AG04449 (cell line): ENCODE measurements at places on chromosomes 4 and X.

- DNase-seq: peak; percentile 42
Measured at GRCh38 chr4:113539408-113539807, 222.1 kb downstream of the CAMK2D start.

- DNase-seq: no peak
Measured at GRCh38 chr4:56118845-56119244, 170.1 kb downstream of the CEP135 start.

DNA sequence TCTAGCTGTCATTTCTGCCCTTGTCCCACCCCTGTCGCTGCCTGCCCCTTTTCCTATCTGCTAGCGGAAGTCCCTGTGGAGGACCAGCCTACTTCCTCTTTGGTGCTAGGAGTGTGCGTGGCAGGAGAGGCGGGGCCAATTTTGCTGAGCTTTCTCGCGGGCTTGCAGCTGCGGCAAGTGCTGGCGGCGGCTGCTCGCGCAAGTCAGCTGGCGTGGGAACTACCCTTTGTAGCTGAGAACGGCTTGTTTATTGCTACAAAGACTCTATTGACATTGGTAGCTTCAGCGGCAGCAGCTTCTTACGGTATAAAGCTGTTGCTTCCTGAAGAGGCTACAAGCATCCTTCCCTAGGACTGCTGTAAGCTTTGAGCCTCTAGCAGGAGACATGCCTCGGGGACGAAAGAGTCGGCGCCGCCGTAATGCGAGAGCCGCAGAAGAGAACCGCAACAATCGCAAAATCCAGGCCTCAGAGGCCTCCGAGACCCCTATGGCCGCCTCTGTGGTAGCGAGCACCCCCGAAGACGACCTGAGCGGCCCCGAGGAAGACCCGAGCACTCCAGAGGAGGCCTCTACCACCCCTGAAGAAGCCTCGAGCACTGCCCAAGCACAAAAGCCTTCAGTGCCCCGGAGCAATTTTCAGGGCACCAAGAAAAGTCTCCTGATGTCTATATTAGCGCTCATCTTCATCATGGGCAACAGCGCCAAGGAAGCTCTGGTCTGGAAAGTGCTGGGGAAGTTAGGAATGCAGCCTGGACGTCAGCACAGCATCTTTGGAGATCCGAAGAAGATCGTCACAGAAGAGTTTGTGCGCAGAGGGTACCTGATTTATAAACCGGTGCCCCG, at the start of gene MAGEH1:
Gene MAGEH1 (plus strand): TSS at position 138 of the 843 bp plus-strand sequence. CDS start 248 bp downstream, at position 386.
- DNase-seq: peak; percentile 23

DNA sequence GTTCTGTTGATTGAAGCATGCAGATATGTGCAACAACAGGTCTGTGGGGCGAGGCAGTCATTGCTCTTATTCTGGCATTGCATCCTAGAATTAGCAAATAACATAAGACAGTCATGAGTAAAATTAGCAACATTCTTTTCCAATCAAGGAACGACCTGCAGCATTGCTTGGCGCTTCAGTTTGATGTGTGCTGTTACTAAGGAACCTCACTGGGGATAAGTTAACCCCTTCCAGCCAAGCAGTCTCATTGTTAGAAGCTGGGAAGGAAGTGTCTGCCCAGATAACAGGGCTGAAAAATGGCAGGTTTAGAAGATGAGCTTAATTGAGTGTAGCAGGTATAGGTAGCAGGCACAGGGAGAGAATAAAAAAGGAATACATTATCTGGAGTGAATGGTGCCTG, 55.4 kb downstream of the RBM46 start:
- no peak for DNase-seq

- DNase-seq: no peak
Measured at GRCh38 chrX:2548711-2549423, 48.1 kb upstream of the DHRSX start.

GRCh38 chr4:168197926-168198325, 105.6 kb downstream of the ANXA10 start:
- no peak for DNase-seq

- DNase-seq: no peak
Measured at GRCh38 chr4:177281351-177281909, 28.2 kb upstream of the NEIL3 start.

DNA sequence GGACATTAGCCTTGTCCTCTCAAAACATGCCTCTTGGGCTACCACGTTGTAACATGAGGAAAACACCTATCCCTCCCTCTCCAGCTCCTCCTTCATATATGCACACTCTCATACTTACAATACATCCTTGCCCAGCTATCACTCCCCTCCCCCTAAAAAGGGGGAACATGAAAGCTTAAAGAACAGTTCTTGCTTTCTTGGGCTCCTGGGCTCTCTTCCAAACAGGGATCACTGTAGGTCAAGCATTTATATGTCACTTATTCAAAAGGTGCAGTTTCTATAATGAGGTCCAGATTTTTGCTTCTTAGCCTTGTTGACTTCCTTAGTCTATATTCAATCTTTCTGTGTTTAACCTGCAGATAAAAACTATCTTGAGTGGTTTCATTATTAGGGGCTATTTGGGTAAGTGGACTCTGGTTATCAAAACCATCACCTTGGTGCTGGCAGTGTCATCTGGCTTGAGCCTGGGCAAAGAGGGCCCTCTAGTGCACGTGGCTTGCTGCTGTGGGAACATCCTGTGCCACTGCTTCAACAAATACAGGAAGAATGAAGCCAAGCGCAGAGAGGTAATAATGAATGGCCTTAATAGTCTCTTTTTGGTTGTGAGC, 119.4 kb downstream of the AKAP4 start:
- DNase-seq: no peak

GRCh38 chr4:79083406-79084010, 144.3 kb upstream of the PAQR3 start:
- DNase-seq: no peak

GRCh38 chr4:136390824-136391223, 1141.5 kb downstream of the PCDH18 start:
- no peak for DNase-seq

GRCh38 chrX:139052461-139052860, 340.9 kb upstream of the FGF13 start:
- DNase-seq: no peak

DNA sequence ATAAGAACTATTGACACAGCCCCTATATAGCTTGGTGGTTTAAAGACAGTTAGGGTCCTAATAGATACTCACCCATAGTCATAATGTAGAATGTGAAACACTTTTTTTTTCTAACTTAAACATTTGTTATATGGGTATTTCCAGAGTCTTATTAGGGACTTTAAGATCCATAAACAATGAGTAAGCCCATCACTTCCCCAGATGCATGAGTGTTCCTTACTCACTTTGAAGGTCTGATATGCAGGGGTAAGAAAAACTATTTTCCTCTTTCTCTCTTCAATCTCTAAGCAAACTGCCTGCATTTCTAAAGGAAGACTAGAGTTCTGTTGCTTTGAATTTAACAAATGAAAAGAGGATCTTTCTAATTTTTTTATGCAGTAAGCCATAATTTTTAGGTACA, 443.6 kb upstream of the PITX2 start:
- DNase-seq: peak; percentile 14

DNA sequence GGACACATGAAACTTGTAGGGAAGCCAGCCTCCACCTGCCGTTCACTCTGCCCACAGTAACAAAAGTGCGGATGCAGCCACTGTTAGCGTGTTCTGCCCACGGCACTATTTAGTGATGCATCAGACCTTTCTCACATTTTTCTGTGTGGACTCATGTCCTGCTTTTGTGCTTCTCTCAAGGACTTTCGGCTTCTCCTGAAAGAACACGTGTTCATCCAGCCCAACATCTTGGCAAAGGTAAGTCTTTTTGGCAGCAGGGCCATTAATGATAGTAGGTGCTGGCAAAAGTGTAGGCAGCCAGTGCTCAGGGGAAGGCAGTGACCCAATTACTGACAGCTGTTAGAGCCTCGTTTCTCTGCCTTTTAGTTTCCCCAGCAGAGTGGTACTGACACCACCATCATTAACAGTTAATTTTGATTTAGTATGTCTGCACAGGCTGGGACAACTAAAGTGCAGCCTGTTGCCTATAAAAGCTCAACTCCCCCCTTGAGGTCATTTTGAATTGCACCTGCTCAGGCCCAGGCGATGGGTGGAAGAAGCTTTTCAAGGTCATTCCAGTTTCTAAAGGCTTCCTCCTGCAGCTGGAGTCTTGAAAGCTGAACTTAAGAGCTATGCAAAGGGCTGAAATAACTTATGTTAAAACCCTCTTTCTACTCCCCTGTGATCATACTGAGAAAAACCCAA, 54.5 kb upstream of the HPSE start:
- no peak for DNase-seq

DNA sequence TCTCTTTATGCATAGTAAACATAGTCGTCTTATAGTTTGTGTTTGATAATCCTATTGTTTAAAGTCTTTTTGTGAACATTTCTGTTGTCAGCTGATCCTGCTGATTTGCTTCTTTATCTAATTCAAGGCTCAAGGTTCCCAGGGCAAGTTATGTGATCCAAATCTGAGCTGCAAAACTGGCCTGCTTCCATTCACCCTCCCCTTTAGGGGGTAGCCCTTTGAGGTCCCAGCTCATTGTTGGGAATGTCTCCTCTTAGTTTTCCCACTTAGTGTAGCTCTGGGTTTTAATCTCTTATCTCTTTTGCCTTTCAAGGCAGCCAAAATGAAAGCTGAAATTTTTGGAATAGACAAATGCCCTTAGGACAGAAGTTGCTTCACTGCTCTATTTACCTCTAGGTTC, 40.2 kb upstream of the MAGED1 start:
- DNase-seq: no peak

DNA sequence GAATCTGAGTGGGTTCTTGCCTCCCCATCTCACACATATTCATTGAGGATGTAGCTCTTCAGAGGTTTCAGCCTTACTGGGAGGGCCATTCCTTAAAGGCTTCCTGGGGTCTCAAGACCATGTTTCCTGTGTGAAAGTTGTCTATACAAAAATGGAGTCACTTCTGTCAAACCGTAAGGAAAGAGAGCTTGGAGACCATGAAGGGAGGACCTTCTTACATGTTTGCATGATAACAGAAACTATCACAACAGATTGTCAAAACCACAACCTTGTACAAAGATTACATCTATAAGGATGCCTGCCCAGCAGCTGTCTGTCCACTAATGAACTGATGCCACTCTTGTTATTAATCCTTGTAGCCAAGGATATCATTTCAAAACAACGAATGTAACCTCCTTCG, 139.3 kb downstream of the PDE5A start:
- DNase-seq: no peak

DNA sequence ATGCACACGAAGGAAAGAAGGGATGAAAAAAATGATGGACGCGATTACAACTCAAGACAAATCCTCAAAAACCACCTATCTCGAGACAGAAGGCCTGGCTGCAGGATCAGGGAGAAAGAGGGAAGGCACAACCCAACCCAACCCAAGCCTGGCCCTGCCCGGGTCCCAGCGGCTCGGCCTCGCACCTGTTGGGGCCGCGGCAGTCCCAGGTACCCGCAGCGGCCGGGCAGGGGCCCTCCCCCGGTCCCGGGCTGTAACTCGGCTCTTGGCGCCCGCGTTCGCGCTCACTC, 464 bp downstream of the RASGEF1B start:
- DNase-seq: no peak

DNA sequence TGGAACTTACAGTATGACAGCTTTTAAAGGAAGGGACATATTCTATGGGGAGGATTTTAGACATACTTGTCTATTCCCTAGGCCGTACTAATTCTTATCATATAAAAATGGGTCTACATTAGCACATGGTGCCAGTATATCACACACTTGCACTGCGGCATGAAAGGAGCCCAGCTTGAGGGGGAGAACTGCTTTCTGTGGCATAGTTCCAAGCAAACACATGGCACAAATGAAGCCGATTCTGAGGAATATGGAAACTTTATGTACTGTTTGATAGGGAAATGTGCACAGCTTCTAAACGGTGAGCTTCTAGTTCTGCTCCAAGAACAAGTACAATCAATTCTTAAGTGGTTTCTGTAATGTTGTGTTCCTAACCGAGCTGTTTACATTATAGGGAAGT, 675.6 kb upstream of the FTHL17 start:
- no peak for DNase-seq

DNA sequence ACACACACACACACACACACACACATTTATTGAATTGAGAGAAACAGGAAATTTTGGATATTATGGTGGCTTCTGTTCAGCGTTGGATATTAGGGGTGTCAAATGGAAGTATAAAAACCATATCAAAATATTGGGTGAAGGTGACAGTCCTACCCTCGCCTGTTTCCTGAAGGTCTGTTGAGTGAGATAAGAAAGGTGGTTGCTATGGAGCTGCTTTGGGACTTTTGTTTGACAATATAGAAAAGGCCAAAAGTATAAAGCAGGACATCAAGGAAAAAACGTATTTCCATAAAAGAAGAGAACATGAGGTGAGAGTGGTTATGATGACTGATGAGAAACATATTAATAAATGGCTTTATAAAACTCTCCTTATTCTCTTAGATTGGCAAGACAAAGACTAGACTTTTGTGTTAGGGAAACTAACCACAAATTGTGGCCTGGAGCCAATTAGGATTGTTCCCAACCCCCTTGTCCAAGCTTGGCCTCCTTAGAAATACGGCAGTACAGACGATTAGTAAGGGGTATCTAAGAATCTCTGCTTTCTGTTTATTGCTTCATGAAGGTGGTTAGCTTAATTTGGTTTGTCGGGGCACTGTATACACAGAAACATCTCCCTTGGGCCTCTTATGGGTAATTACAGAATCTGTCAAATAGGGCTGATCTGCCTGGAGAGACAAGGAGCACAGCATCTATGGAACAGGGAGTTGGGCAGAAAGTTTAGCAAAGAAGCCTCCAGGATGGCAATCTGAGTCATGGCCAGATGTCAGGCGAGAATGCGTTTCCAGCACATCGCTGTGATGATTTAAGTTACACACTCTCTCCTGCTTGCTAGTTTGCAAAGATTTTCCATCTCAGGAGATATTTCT, 198.0 kb downstream of the CBR4 start:
- no peak for DNase-seq

GRCh38 chrX:24117258-24117657, 32.3 kb upstream of the ZFX start:
- no peak for DNase-seq

GRCh38 chr4:104451573-104451972, 43.1 kb downstream of the CXXC4 start:
- no peak for DNase-seq

DNA sequence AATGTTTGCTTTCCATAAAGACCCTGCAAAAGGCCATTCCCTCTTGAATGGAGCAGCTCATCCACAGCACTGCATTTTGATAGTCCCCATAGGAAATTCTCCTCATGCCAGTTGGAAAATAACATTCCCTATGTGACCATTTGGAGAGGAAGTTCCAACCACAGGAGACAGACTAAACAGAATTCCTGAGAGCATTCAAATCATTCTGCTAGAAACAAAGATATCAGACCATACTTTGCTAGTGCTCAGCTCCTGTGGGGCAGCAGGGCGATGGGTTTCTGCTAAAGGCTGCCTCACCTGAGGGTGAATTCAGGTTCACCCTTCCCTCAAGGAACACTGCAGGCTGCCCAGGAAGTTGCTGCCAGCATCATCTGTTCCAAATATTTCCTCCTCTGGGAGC, 58.8 kb downstream of the LNX1 start:
- peak; percentile 26 for DNase-seq

GRCh38 chrX:118588715-118589114, 93.1 kb downstream of the DOCK11 start:
- no peak for DNase-seq

- DNase-seq: no peak
Measured at GRCh38 chrX:85107407-85107806, 103.7 kb downstream of the APOOL start.
